BJ (cell line): ENCODE measurements at places on chromosomes 5 and 9. TPM values are rescaled to one million over a fixed set of nuclear protein-coding genes. Genes with fewer than 3 reads are reported as not detected.

GRCh38 chr5:78837836-78838235, 147.3 kb downstream of the ARSB start:
- no peak for DNase-seq

The SLC45A2 gene
- not detected in 2 replicates for polyA plus RNA-seq

The ADAMTS16 gene
- 0.04 and 0.05 TPM in 2 replicates for polyA plus RNA-seq

The PCDHAC1 gene
- polyA plus RNA-seq = 0.02 TPM in 1 of 2 replicates, not detected in the other

DNA sequence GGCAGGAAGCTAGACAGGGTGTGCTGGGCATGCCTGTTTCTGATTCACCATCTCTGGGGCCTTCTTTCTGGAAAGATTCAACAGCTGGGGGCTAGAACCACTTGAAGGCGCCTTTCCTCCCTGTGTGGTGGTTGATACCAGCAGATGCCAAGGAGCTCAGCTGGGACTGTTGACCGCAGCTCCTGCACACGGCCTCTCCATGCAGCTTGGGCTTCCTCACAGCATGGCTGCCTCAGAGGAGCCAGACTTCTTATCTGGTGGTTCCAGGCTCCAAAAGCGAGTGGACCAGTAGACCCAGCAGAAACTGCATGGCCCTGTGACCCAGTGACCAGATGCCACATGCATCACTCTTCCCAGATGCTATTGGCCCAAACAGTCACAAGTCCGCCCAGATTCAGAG, 74.7 kb upstream of the COL5A1 start:
- DNase-seq = no peak

GRCh38 chr5:140202078-140202477, 27.1 kb downstream of the CYSTM1 start:
- no peak for DNase-seq

DNA sequence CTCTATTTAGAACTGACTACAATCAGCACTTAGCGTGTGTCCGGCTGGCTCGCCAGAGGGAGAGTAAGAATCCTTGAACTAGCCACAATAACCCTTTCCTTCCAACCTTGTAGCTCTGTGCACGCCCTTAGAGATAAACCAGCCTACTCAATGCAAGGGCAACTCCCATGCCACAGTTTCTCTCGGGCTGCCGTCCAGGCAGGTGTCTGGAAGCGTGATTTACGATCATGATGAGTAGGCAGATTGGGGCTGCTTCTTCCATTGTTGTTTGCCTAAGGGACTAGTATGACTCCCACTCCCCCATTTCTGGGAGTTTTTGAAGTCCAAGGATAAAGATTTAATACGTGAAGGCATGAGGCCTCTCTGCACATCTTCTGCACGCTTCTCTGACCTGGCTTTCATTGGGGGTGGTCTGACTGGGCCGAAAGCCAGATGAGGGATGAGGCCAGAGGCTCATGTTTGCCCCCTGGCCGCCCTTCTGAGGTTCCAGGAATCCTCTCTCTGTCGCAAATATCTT, 134.0 kb upstream of the MYO10 start:
- no peak for DNase-seq

- DNase-seq = no peak
Observed at GRCh38 chr5:168481330-168481788, 4.9 kb upstream of the RARS1 start.

The CAVIN4 gene
- polyA plus RNA-seq = 0.21 and 0.28 TPM in 2 replicates

The STX17 gene
- polyA plus RNA-seq = 6.9 and 13.2 TPM in 2 replicates

DNA sequence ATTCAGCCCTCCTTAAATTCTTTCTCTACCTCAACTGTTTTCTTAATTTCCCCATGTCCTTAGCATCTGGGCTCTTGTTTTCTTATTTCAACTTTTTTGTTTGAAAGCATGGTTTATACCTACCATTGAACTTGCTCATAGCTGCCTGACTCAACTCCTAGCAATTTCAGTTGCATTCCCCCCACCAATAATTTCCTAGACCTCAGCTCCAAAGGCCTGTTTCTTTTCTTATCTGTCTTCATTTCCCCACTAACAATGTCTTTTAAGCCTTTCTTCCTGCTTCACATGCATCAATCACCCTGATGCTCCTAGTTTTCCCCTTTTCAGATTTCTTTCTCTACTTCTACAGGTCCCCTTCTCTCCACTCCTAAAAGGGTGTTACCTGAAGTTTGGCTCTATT, 129.7 kb upstream of the PDE4D start:
- DNase-seq = no peak

DNA sequence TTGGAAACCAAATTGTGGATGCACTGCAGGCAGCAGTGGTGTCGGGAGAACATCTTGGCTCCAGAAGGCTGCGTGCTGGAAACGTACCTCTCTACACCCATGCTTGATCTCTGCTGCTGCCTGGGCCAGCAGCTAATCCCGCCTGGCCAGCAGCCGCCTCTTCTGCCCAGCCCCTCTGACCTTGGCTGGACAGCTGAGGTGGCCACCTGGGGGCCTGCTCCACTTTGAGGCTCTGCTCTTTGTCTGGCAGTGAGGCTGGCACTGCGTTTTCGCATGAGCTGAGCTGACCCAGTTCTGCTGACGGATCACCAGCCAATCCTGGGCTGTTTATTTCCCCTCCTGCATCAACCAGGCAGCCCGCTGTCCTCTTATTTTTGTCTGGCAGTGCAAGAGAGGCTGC, 154.9 kb downstream of the TENT4A start:
- DNase-seq = no peak

DNA sequence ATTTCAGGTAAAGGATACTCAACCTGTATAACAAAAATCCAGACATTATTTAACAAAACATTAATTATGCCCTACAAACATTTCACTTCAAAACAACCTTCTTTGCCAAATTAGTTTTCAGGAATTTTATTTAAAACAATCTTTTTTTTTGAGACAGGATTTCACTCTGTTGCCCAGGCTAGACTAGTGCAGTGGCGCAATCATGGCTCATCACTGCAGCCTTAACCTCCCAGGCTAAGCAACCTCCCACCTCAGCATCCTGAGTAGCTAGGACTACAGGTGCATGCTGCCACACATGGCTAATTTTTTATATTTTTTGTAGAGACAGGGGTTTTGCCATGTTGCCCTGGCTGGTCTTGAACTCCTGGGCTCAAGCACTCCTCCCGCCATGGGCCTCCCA, 3.9 kb downstream of the FNIP1 start:
- DNase-seq = no peak

- no peak for DNase-seq
Observed at GRCh38 chr9:127557998-127558546, 54.0 kb upstream of the STXBP1 start.

The PCDHGA9 gene
- 0.97 and 1.2 TPM in 2 replicates for polyA plus RNA-seq

The TMEFF1 gene
- 0.10 and 0.28 TPM in 2 replicates for polyA plus RNA-seq

DNA sequence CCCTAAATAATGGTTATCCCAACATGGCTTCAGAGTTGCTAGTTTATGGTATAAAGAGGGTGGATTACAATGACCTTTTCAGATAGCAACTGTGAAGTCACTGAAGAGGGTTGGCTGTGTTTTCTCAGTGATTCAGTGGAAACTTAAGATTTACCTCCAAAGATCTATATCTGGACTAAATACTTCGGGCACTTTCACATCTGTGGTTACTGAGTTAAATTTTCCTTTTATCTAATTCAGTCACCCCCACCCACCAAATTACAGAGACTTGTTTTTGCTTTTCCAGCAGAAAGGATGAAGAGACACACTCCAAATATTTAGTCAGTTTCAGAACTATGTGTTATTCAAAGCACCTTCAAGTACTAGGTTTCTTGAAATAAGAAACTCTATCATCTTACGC, 573.2 kb downstream of the CCDC171 start:
- no peak for DNase-seq

The PHYHD1 gene
- polyA plus RNA-seq = 15.6 and 18.6 TPM in 2 replicates
